Breast epithelium (tissue), 4 donors: ENCODE measurements at places on chromosomes 16 and 17. TPM values are rescaled to one million over a fixed set of nuclear protein-coding genes. Genes with fewer than 3 reads are reported as not detected.

ASPA gene
- total RNA-seq = 1.6 TPM

CAVIN1 gene
- 554 TPM for total RNA-seq

MYH1 gene
- total RNA-seq = not detected

SPATA22 gene
- 0.98 TPM for total RNA-seq

PLLP gene
- 3.8 TPM for total RNA-seq

- H3K27ac ChIP-seq = peak overlapping the region; percentile 78
- H3K4me1 ChIP-seq = no peaks in the 10 kb centered on the region
- DNase-seq = no peak
- peak overlapping the region; percentile 35 for H3K4me3 ChIP-seq
- no peaks in the 10 kb centered on the region for H3K36me3 ChIP-seq
Observed at GRCh38 chr17:39951924-39952679, 10.7 kb upstream of the GSDMA start.

DNA sequence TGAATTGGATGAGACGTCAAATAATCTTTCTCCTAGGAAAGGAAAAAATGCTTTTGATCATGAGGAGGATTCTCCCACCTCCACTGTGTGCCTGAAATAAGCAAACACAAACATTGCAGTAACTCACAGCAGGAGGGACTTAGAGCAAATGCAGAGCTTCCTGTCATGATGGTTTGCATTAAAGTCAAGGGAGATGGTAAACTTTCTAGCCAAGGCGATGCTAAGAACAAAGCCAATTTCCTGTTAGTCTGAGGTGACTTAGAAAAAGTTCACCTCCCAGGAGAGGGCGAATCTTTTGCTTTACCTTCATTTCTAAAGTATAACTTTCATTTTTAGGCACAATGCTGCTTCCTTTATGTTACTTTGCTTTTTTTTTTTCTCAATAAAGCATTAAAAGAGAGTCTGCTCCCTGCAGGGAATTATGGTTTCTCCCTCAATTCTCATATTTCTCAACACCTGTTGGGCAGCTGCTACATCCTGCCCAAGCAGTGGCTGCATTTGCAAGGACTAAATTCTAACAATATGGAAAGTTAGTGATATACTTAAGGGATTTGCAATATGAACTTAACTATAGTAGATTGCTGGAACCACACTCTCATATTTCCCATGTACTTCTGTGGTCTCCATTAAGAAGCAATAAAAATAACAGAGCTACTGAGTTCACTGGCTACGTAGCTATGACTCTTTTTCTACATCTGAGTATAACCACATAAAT, 175.6 kb downstream of the PCTP start:
- no peaks in the 10 kb centered on the region for H3K36me3 ChIP-seq
- H3K4me1 ChIP-seq = no peaks in the 10 kb centered on the region
- no peak overlapping the region for H3K4me3 ChIP-seq
- no peak overlapping the region for H3K27ac ChIP-seq
- no peaks in the 10 kb centered on the region for H3K27me3 ChIP-seq

GRCh38 chr17:74380086-74380958, 13.0 kb downstream of the GPR142 start:
- H3K27ac ChIP-seq = peak overlapping the region; percentile 75
- no peaks in the 10 kb centered on the region for H3K36me3 ChIP-seq
- DNase-seq = no peak
- H3K4me1 ChIP-seq = peaks cover 5% of the 10 kb centered on the region
- H3K27me3 ChIP-seq = no peaks in the 10 kb centered on the region

DNA sequence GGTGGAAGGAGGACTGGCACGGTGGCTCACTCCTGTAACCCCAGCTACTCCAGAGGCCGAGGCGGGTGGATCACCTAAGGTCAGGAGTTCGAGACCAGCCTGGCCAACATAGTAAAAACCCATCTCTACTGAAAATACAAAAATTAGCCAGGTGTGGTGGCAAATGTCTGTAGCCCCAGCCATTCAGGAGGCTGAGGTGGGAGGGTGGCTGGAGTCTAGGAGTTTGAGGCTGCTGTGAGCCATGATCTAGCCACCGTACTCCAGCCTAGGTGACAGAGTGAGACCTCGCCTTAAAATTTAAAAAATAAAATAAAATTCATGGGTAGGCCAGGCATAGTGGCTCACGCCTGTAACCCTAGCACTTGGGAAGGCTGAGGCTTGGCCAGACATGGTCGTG, 1.2 kb upstream of the RPH3AL start:
- DNase-seq = no peak
- H3K4me3 ChIP-seq = no peak overlapping the region
- H3K4me1 ChIP-seq = peaks cover 7% of the 10 kb centered on the region
- no peaks in the 10 kb centered on the region for H3K27me3 ChIP-seq

GRCh38 chr16:56481468-56482122, 30.2 kb downstream of the OGFOD1 start:
- no peaks in the 10 kb centered on the region for H3K4me1 ChIP-seq
- H3K4me3 ChIP-seq = no peak overlapping the region
- H3K36me3 ChIP-seq = no peaks in the 10 kb centered on the region
- no peak overlapping the region for H3K27ac ChIP-seq
- no peak for DNase-seq
- H3K27me3 ChIP-seq = no peaks in the 10 kb centered on the region

DNA sequence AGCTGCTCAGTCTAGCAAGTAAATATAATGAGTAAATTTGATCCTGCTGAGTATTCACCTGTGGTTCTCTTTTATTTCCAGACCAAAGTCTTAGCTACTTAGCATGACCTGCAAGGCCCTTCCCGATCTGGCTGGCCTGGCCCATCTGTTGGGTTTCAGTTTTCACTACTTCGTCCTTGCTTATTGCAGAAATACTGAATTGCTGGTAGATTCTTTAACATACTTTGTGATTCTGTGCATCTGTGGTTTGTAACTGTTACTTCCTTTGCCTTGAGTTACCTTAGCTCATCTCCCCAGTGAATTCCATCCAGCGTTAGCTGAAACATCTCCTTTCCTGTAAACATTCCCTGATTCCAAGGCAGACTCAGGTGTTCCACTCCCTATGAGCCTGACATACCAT, 131.1 kb downstream of the PHKB start:
- no peaks in the 10 kb centered on the region for H3K27me3 ChIP-seq
- no peak overlapping the region for H3K27ac ChIP-seq
- no peaks in the 10 kb centered on the region for H3K36me3 ChIP-seq
- no peak for DNase-seq
- no peak overlapping the region for H3K4me3 ChIP-seq
- no peaks in the 10 kb centered on the region for H3K4me1 ChIP-seq

GRCh38 chr16:17921357-17921978, 415.1 kb downstream of the NPIPA8 start:
- no peak overlapping the region for H3K4me3 ChIP-seq
- no peaks in the 10 kb centered on the region for H3K36me3 ChIP-seq
- H3K27me3 ChIP-seq = no peaks in the 10 kb centered on the region
- no peaks in the 10 kb centered on the region for H3K4me1 ChIP-seq
- no peak for DNase-seq

DNA sequence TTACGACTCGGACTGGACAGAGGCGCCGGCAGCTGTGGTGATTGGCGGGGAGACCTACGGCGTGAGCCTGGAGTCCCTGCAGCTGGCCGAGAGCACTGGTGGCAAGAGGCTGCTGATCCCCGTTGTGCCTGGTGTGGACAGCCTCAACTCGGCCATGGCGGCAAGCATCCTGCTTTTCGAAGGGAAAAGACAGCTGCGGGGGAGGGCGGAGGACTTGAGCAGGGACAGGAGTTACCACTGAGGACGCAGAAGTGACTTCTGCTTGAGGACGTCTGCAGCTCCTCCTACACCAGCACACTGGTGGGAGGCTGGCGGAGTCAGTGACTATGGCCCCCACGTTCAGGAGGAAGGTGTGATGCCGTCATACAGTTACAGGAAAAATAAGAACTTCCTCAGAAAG, 9.7 kb downstream of the MRM3 start:
- no peaks in the 10 kb centered on the region for H3K4me1 ChIP-seq
- no peak overlapping the region for H3K4me3 ChIP-seq
- H3K27ac ChIP-seq = no peak overlapping the region
- no peaks in the 10 kb centered on the region for H3K27me3 ChIP-seq

GRCh38 chr17:68600931-68601564, at the start of gene FAM20A:
Gene FAM20A (minus strand): TSS chr17:68601367. CDS start chr17:68600666, 701 bp downstream.
- no peak for DNase-seq
- no peaks in the 10 kb centered on the region for H3K36me3 ChIP-seq
- H3K27ac ChIP-seq = peak within 1 kb of the TSS; percentile 88

- DNase-seq = peak; percentile 83
- H3K4me1 ChIP-seq = peaks cover 9% of the 10 kb centered on the region
- peak within 1 kb of the TSS; percentile 76 for H3K4me3 ChIP-seq
- H3K36me3 ChIP-seq = no peaks in the 10 kb centered on the region
Observed at GRCh38 chr17:37643118-37643766, at the start of gene DDX52. Gene DDX52 (minus strand): TSS chr17:37643446. CDS start chr17:37643420, 26 bp downstream.

DNA sequence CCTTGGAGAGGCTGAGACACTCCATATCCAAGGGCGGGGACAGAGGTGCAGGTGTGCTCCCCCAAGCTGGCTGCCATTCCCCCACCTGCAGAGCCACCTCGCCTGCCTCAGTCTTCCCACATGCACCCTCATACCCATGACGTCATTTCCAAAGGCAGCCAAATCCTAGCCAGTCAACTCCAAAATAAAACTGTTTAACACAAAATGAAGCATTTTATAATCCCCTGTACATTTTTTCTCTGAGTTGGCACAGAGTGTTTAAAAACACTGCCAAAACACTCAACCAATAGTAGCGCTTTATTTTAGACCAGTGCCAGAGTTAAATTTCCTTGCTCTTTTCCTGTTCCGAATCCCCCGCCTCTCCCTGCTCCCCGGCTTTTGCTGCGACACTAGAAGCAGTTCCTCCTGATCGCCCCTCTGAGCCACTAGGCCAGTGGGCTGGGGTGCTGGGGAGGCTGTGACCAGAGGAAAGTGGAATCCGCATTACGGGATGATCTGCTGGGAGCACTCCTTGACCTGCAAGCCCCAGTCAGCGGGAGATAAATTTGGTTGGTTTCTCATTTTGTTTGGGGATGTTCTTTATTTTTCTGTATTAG, 139.5 kb downstream of the ZNF423 start:
- no peaks in the 10 kb centered on the region for H3K4me1 ChIP-seq
- H3K27me3 ChIP-seq = no peaks in the 10 kb centered on the region
- DNase-seq = no peak
- H3K27ac ChIP-seq = no peak overlapping the region
- H3K4me3 ChIP-seq = no peak overlapping the region

DNA sequence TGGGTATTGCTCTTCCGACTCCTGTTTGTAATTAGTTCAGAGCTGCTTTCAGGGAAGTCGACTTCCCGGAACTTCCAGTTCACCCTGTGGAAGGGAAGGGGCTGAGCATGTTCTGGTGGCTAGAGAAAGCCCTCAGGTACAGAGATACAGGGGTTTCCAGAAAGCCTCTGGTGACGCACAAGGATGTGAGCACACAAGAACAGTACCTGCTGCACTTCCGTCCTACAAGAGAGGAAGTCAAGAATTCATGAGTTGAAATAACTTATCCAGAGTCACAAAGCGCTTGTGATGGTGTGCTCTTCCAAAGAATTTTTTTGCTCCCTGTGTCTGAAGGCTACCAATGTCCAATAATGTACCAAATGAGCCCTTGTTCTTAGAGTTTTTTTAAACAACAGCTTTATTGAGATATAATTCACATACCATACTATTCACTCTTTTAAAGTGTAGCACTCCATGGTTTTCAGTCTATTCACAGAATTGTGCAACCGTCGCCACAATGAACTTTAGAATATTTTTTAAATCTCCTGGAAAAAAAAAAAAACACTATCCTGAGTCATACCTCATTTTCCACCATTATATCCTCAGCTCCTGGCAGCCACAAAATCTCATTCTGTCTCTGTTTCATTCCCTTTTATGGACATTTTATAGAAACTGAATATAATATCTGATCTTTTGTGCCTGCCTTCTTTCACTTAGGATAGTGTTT, 327.6 kb downstream of the CDH13 start:
- H3K36me3 ChIP-seq = no peaks in the 10 kb centered on the region
- DNase-seq = no peak
- no peaks in the 10 kb centered on the region for H3K27me3 ChIP-seq
- no peak overlapping the region for H3K27ac ChIP-seq
- H3K4me3 ChIP-seq = no peak overlapping the region

GRCh38 chr17:67733449-67733848, 15.7 kb downstream of the NOL11 start:
- DNase-seq = no peak
- H3K4me3 ChIP-seq = no peak overlapping the region
- no peak overlapping the region for H3K27ac ChIP-seq
- H3K36me3 ChIP-seq = peaks cover 4% of the 10 kb centered on the region
- H3K27me3 ChIP-seq = no peaks in the 10 kb centered on the region
- no peaks in the 10 kb centered on the region for H3K4me1 ChIP-seq

GRCh38 chr16:30585022-30585399, 486 bp downstream of the ZNF785 start:
- peaks cover 4% of the 10 kb centered on the region for H3K4me1 ChIP-seq
- peak overlapping the region; percentile 78 for H3K4me3 ChIP-seq
- no peak for DNase-seq
- H3K36me3 ChIP-seq = no peaks in the 10 kb centered on the region

DNA sequence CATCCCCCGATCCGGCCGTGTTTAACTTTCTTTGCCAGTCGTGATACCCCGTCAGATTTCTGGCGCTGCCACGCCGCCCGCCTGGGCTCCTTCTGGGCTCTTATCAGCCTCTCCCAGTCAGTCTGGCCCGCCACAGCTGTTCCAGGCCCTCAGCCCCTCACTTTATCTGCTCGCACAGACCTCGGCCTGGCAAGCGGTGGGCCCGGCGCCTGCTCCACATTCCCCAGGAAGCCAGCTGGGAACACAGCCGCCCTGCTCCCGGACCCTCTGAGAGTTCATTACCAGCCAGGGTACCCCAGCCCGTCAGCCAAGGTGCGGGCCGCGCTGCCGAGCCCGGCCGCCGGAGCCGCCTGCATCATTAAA, 157.5 kb downstream of the ZNF423 start:
- H3K36me3 ChIP-seq = no peaks in the 10 kb centered on the region
- no peaks in the 10 kb centered on the region for H3K27me3 ChIP-seq
- peaks cover 3% of the 10 kb centered on the region for H3K4me1 ChIP-seq
- no peak for DNase-seq
- H3K4me3 ChIP-seq = no peak overlapping the region
- peak overlapping the region; percentile 85 for H3K27ac ChIP-seq

GRCh38 chr17:56175299-56175955, 22.2 kb downstream of the ANKFN1 start:
- no peaks in the 10 kb centered on the region for H3K27me3 ChIP-seq
- H3K4me1 ChIP-seq = peaks cover 5% of the 10 kb centered on the region
- no peak overlapping the region for H3K4me3 ChIP-seq
- DNase-seq = no peak
